Right cardiac atrium (tissue), 5 donors: ENCODE measurements at places on chromosomes 5 and 9. TPM values are rescaled to one million over a fixed set of nuclear protein-coding genes. Genes with fewer than 3 reads are reported as not detected.

Gene C9
- not detected for total RNA-seq

DNA sequence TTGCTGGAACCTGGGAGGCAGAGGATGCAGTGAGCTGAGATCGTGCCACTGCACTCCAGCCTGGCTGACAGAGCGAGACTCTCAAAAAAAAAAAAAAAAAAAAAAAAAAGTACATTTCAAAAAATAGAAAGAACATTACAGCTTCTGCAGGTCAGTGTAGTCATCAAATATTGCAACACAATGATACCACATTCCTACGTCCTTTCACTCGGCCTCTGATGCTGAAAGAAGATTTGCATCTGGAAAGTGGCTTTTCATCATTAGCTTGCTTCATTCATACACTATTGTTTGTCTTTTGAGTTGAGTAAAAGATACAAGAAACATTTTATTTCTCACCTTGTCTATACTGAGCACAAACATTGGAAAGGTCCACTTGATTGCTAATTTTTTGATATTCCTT is 59.6 kb upstream of the CPLANE1 start:
- DNase-seq, result no peak

DNA sequence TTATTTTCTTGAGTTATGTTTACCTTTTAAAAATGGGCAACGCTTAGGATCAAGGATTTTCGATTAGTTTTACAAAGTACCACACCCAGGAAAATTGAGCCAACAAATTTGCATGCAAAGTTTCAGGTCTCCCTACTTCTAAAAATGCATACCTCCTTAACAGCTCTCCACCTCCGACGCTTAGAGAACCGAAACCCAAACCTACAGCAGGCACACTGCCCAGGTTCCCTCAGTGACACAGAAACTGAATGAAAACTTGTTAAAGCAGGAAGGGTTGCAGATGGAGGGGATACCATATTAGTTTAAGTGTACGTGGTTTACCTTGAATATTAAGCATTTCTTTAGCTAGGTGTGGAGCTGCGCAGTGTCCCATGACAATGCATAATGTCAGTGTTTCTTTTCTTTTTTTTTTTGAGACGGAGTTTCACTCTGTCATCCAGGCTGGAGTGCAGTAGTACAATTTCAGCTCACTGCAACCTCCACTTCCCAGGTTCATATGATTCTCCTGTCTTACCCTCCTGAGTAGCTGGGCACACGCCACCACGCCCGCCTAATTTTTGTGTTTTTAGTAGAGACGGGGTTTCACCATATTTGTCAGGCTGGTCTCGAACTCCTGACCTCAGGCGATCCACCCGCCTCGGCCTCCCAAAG is 1.6 kb upstream of the SUB1 start:
- no peak for DNase-seq

GRCh38 chr9:135220601-135221575 is 133.4 kb downstream of the OLFM1 start:
- no peak for DNase-seq
